Skeletal muscle cell (primary cell): ENCODE measurements at places on chromosomes 12 and 14.

- peak; percentile 81 for DNase-seq
Observed at GRCh38 chr12:54222609-54223008, 33.8 kb upstream of the SMUG1 start.

GRCh38 chr12:20985399-20985798 is 145.6 kb upstream of the SLCO1B1 start:
- DNase-seq: no peak

GRCh38 chr12:122499991-122500684 is 594 bp downstream of the ZCCHC8 start:
- DNase-seq: no peak

- no peak for DNase-seq
Observed at GRCh38 chr14:37721976-37722659, 126.7 kb downstream of the TTC6 start.

GRCh38 chr12:118645219-118645618 is 268.9 kb downstream of the SUDS3 start:
- no peak for DNase-seq

GRCh38 chr12:95169368-95169767 is 47.9 kb downstream of the FGD6 start:
- peak; percentile 48 for DNase-seq

DNA sequence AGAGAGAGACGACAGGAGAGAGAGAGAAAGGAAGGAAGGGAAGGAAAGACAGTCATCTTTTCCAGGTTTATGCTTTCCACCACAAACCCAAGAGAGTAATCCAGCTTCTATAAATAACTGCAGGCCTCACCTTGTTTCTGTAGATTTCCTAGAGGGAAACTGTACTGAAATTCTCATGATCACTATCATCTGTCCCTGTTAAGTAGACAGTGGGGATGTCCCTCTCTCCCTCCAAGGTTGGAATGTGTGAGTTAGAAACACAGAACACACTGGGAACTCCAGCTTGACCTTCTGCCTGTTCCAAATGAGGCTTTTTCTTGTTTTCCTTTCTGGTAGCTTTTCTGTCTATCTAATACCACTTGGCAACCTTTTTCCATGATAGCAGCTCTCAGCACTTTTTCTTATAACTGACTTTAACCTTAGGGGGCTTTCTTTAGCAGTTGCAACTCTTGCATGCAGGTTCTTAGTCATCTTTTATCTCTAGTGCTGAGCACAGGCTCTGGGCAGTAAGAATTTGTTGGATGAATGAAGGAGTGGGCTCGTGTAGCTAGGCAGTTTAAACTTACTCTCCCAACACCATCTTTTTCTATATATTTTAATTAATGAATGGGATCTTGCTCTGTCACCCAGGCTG is 22.8 kb upstream of the FBXO33 start:
- no peak for DNase-seq

- no peak for DNase-seq
Observed at GRCh38 chr14:104856157-104856868, 8.8 kb upstream of the CEP170B start.

GRCh38 chr14:49766839-49767238 is 1.1 kb upstream of the KLHDC2 start:
- DNase-seq: no peak

GRCh38 chr12:111757361-111758119 is 9.2 kb upstream of the ALDH2 start:
- DNase-seq: peak; percentile 21

DNA sequence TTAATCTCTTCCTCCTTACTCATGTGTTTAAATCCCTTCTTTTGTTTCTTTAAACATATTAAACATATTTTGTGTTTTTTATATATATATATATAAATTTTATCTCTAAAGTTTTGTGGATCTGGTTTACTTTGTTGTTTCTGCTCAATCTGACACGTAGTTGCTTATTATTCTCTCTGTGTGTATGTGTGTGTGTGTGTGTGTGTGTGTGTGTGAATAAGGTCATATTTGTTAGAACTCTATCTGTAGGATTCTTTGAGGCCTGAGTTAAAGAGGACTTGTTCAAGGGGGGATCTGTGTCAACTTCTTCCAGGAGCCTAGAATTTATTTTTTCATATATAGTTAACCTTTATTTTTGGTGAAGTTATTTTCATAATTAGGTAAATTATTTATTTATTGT is 2.7 kb downstream of the GPR65 start:
- DNase-seq: no peak

- DNase-seq: no peak
Observed at GRCh38 chr12:51318846-51319599, 5.0 kb downstream of the BIN2 start.

GRCh38 chr14:64562436-64562835 is 12.7 kb downstream of the PPP1R36 start:
- no peak for DNase-seq

GRCh38 chr12:46908236-46908935 is 82.6 kb upstream of the SLC38A4 start:
- DNase-seq: no peak

- DNase-seq: no peak
Observed at GRCh38 chr14:76827696-76828296, 1.6 kb downstream of the LRRC74A start.
